Activated CD4-positive, alpha-beta T cell treated with anti-CD3 and anti-CD28 coated beads, Interleukin-2, amount 10 ng/mL, durations not matched to agents 7 days and 5 days (primary cell): ENCODE measurements at places on chromosomes 3 and 15.

- DNase-seq, result no peak
These were observed 151.6 kb downstream of the PGPEP1L start for GRCh38 chr15:98855815-98856531.

DNA sequence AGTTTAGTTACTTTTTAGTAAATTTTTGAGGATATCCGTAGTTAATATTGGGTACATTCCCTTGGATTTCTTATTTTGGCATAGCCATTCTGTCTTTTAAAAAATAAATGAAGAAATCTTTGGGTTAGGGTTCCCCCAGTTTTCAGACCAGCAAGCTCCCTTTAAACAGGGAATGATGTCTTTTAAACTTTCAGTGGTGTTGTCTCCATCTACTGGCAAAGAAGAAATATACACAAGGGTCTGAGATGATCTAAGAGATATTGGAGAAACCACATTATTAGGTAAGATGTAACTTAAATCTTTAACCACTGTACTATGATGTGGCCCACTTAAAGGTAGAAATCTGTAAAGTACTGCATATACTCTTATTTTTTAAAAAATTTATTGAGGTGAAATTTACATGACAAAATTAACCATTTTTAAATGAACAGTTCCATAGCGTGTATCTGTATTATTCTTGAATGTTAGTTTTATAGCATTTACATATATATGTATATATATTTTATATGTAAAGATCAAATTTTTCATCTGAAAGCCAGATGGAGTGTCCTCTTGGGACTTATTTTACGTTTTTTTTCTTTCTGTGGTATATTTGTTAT is 35.1 kb upstream of the EIF3J start:
- no peak for DNase-seq

DNA sequence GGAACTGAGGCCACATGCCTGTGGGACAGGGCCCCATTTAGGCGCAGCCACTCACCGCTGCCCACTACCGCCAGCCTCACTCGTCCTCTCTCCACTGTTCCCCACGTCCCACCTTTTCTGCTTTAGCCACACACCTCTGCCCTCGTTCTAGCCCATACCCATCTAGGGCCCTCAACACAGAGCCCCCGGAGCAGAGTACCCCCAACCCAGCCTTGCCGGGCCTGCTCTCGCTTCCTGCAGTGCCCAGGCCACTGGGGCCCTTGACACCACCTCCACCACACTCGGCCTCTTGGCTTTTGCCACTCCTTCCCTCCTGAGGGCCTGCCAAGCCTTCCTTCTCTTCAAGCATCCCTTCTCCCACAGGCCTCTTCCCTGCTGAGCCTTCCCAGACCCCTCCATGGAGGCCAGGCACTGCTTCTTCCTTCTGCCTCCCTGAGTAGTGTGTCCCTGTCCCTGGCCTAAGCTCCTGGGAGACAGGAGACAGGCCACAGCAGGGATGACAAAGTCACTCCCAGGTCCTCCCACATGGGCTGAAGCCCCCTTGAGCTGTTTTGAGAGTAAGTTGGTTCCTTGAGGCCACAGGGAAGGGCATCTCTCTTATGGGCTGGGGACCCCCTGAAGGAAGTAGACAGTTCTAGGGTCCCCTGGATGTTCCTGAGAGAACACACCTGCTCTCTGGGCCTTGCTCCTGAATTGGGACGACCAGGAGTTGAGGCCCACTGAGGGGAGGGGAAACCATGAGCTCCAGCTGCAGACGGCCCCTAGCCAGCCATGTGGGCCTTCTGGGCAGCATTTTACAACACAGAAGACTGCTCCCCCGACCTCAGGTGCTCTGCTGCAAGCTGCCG is 4.4 kb downstream of the PRSS50 start:
- DNase-seq, result no peak

- no peak for DNase-seq
These were observed 2.3 kb upstream of the DNAJB8 start for GRCh38 chr3:128468791-128469527.

DNA sequence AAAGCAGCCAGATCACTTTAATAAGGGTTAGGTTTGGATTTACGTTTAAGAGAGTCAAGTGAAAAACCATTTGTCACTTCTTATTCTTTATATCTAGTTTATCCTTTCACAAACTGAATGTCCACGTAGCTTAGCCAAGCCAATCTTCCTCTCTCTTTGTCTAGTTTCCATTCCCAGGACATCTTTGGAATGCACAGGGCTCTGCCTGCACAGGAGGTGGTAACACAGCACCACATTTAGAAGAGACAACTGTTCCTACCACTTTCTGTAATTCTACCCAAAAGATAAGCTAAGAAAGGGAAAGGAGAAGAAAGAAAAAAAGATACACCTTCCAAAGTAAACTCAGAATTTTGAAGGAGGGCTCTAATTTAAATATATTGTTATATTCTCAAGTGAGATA is 67.9 kb downstream of the IGSF11 start:
- DNase-seq, result no peak

DNA sequence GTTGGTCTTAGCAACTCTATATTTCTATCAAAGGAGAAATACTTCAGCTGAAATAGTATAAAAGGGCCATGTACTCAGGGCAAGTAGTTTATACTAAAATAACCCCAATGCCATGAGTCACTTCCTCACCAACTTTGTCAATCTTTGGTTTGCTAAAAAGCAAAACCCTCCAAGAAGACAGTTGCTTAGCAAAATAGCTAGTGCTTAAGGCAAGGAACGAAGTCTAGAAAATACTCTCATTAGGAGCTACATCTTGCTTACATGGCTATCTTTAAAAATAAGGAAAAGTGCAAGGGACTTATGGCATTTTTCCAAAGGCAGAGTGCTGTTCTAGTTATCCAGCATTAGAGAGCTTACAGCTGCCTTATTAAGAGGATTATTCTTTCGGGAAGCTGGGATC is 28.4 kb downstream of the P3H2 start:
- DNase-seq, result no peak

DNA sequence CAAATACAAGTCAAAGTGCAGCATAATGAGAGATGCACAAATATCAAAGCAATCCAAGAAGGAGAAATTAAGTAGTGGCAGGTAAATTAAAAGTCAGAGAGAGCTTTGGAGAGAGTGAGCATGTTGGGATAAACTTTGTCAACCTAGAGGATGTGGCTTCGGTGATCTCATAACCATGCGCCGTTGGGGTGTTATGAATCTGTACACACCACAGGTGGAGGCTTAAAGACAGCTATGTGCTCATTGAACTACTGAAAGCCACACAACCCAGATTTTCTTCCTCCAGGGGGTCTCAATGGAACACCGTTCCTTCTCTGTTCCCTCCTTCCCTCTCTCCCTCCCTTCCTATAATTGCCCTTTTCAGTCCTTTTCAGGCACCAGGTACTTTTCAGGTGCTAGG is 52.0 kb downstream of the SUCNR1 start:
- no peak for DNase-seq

DNA sequence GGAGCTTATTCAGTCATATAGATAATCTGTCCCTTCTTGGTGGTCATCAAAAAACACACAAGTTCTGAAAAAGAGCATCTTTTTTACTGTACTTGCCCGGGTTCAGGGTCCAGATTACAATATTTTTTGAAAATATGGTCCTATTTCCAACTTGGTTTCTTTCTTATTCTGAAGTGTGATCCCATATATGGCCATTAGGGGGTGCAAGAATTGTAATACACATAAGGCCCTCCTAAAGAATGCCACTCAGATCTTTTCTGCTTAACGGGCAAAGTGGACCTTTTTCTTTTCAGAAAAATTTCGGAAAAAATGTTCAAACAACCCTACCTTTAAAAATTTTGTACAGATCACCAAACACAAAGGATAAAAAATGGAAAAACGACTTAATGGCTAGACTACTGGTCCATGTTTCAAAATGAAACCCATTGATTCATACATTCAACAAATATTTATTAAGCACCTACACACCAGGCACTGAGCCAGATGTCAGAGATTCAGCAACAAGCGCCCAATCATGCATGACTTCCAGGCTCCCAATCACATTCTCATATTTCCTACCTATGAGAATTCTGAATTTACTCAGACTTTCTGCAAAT is 102.0 kb upstream of the MYRIP start:
- DNase-seq, result peak; percentile 14

GRCh38 chr15:72998681-72999466 is 53.4 kb upstream of the NEO1 start:
- no peak for DNase-seq

- peak; percentile 13 for DNase-seq
These were observed 16.4 kb upstream of the ZNF609 start for GRCh38 chr15:64443747-64444621.

GRCh38 chr3:39000008-39000450 is 51.7 kb downstream of the SCN11A start:
- no peak for DNase-seq

- DNase-seq, result no peak
These were observed 204.7 kb downstream of the SV2B start for GRCh38 chr15:91304786-91305185.
